NCI-H1417 (cell line): ENCODE measurements at places on chromosomes 1 and 21.

DNA sequence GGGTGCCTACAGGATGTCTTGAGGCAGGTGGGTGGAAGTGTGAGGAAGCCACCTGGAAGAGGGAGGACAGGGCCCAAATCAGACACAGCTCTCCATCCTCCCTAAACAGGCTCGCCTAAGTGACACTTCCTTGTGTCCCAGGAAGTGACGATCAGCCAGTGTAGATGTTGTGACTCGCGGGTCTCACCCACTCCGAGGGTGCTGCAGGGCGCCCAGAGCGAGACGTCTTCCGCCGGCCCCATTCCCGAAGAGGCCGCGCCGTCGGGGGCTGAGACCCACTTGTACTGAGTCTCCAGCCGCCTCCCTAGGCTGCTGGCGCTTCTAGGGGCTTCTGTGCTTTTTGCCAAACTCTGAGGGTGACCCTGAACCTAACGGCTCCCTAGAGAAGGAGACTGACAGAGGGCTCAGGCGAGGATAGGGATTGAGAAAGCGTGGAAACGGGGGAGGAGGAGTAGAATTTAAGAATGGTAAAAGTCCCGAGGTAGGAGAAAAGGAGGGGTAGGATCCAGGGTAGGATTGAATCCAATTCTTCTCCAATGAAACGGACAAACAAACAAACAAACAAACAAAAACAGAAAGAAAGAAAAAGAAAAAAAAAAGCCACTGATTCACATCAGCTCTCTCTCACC, 543 bp upstream of the MARK1 start:
- DNase-seq, result peak; percentile 63

DNA sequence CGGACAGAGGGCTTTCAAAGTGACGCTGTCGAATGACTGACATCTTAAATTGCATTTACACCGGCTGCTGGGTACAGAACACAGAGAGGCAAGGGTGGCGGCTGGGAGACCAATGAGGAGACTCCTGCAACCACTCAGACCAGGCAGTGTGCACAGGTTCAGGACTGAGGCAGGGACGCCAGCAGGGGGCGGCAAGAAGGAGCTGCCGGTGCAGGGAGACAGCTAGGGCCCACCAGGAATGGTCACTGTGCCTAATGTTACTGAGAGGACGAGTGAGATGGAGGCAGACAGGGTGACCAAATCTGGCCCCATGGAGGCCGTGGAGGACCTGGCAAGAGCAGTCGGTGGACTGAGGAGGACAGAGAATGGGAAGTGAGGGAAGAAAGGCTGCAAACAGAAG, 23.5 kb downstream of the GLIS1 start:
- DNase-seq, result no peak

DNA sequence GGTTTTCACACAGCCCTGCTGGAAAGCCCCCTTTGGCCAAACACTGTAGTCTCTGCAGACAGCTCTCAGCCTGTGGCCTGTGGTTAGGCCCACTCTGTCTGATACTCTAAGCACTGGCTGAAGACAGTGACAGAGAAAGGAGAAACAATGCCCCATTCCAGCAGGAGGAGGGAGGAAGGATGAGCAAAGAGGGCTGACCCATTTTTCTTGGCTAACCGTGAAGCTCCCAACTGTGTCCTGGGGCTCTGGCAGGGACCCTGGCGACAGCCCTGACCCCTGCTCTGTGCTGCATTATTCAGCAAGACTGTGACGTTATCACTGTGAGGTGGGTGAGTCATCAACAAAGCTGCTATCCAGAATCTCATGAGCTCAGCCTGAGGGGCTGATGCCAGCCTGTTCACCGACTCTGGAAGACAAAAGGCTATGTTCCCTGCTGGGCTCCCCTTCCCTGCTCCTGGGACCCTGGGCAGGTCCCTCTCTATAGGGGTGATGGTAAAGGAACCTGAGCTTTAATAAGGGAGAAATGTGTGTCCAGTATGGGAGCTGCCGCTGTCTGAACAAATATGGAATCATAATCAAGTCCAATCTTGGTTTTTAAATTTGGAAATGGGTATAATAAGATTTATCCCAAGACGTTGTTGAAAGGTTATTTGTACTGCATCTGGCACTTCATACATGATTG, 107.0 kb downstream of the RHOU start:
- DNase-seq, result no peak

DNA sequence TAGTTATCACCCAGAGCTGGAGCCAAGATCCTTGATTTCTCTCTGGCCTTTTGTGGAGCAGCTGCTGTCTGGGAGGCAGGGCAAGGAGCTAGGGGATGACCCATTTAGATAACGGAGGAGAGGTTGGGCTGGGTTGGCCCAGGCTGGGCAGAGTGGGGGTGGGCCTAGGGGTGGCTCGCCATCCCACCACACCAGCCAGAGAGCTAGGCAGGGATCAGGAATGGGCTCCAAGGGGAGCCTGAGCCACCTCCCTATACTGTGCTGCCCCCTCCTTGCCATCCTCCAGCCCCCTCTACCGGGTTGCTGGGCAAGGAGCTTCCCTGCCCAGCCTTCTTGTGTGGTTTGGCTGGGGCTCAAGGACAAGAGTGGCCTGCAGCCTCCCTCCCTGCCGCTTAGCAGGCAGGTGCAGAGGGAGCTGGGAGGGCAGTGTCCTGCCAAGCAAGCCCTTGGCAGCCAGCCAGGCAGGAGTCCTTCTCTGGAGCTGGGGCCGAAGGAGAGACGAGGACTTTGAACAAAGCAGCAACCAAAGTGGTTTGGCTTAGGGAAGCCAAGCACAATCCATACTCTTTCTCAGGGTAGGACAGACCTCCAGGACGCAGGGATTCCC, 4.1 kb downstream of the NUAK2 start:
- peak; percentile 99 for DNase-seq

GRCh38 chr1:19562847-19563246, 77.5 kb upstream of the CAPZB start:
- DNase-seq, result no peak

- no peak for DNase-seq
These were observed 15.7 kb downstream of the DIP2A start for GRCh38 chr21:46474382-46474781.

- no peak for DNase-seq
These were observed 2.2 kb upstream of the PAPPA2 start for GRCh38 chr1:176460544-176461336.

DNA sequence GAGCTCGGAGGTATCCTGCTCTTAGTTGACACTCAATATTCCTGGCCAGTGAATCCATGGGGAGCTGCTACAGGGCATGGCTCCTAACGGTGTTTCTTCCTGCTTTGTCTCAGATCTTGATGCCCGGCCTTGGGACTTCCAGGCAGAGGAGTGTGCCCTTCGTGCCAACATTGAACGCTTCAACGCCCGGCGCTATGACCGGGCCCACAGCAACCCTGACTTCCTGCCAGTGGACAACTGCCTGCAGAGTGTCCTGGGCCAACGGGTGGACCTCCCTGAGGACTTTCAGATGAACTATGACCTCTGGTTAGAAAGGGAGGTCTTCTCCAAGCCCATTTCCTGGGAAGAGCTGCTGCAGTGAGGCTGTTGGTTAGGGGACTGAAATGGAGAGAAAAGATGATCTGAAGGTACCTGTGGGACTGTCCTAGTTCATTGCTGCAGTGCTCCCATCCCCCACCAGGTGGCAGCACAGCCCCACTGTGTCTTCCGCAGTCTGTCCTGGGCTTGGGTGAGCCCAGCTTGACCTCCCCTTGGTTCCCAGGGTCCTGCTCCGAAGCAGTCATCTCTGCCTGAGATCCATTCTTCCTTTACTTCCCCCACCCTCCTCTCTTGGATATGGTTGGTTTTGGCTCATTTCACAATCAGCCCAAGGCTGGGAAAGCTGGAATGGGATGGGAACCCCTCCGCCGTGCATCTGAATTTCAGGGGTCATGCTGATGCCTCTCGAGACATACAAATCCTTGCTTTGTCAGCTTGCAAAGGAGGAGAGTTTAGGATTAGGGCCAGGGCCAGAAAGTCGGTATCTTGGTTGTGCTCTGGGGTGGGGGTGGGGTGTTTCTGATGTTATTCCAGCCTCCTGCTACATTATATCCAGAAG, 16.7 kb downstream of the ALX3 start:
- DNase-seq, result peak; percentile 65

- no peak for DNase-seq
These were observed 37.2 kb downstream of the LRRC8C start for GRCh38 chr1:89670163-89670562.

DNA sequence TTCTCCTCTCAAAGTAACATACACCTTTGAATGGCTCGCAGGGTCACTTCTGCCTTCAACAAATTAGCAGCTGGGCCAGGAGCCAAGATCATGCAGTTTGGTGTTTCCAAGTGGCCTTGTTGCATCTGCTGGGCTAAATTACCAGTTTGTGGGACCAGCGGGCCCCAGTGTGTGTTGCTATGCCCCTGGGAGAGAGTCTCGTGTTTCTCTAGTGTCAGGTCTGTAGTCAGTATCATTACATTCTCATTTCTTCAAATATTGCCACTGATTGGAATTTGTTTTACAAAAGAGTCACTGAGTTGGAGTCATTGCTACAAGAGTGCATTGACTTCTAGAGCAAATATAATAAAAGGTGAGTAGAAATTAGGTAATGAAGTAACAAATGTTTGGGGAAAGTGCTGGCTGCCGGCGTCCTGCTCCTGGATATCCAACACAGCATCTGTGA, 35.5 kb downstream of the RHOU start:
- peak; percentile 33 for DNase-seq

- no peak for DNase-seq
These were observed 264.0 kb upstream of the CAMK1G start for GRCh38 chr1:209319549-209319948.

DNA sequence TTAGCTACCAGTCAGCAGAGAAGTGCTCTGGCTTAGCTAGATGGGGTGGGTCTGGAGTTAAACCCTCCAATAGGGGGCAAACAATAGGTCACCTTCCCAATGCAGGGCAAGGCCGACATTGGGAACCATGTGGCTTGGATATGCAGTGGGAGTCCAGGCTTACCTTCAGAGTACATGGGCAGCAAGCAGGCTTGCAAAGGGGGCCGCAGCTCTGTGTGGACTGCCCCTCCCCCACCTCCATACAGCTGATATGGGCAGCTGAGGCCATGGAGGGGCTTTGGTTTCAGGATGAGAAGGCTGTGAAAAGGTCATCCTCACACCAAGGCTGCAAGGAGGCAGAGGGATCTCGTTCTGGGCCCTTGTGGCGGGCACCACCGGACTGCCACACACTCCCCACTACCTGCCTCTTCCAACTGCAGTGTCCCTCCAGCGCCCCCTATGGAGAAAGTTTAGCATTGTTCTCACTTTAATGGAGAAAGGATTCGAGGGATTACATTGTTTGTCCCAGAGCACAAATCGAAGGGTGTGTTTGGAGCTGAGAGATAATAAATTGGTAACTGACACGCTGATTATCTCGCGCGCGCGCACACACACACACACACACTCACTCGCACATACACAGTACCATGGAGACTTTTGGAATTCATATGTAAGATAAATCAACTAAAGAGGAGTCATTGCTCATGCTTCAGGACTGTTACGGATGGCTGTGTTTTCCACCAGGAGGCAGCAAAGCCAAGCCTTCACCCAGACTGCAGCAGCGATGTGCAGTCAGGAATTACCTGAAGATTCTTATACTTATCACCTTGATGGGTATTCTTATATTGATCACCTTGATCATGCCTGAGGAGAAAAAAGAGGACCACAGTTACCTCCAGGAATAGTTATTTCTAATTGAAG, 7.0 kb upstream of the SMCP start:
- peak; percentile 2 for DNase-seq

GRCh38 chr1:79517470-79518224, 511.1 kb upstream of the ADGRL4 start:
- no peak for DNase-seq

DNA sequence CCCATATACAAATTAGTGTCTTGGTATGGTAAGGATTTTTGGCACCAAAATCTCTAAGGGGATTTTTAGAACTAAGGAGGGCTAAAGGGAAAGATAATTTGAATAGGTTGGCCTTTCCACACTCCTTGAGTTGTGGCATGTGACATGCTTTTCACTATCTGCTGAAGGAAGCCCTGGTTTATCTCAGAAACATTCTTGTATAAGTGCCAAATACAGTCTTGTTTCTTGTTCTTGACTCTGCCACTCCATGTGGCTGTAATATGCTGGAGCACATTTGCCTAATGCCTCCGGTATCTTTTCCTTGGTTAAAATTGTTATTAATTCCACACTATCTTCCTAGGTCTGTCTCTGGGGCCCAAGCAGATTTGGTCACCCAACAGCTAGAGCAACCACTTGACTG, 457.0 kb downstream of the USP25 start:
- DNase-seq, result no peak

- DNase-seq, result no peak
These were observed 158.1 kb downstream of the ZP4 start for GRCh38 chr1:237732657-237733056.

- no peak for DNase-seq
These were observed 147.8 kb upstream of the MAP1LC3C start for GRCh38 chr1:242146652-242147051.

- DNase-seq, result no peak
These were observed 35.9 kb upstream of the ZFP69B start for GRCh38 chr1:40414331-40414730.

DNA sequence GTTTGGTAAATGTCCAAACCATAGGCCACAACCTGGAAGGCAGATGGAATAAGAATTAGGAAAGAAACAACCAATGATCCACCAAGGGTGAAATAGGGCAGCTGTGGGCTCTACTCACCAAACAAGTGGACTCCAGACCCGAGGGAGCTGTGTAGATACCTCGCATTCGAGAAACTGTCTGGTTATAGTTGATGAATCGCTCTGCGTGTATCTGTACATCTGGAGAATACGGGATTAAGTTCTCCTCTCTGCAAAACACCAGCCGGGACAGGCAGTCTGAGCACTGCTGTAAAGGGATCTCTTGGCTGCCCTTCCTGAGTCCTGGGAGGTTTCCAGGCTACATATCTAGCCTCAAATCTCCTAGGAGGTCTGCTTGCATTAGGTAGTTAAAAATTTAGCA, 9.4 kb upstream of the UBR4 start:
- no peak for DNase-seq

DNA sequence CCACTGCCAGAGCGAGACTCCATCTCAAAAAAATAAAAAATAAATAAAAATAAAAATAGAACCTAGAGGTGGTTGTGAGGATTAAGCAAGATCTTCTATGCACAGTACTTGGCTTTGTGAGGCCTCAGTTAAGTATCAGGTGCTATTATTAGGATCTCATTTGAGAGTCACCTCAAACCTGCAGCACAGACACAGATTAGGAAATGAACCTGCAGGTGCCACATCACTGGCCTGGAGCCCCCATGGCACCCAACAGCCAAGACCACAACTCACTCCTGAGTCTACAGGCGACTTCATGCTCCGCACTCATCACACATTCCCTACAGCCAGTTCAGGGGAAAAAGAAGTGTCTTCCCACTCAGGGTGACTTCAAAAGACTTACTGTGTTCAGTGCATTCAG, 176.8 kb downstream of the SLC45A1 start:
- DNase-seq, result no peak

- no peak for DNase-seq
These were observed 44.4 kb upstream of the CACHD1 start for GRCh38 chr1:64425521-64425920.

DNA sequence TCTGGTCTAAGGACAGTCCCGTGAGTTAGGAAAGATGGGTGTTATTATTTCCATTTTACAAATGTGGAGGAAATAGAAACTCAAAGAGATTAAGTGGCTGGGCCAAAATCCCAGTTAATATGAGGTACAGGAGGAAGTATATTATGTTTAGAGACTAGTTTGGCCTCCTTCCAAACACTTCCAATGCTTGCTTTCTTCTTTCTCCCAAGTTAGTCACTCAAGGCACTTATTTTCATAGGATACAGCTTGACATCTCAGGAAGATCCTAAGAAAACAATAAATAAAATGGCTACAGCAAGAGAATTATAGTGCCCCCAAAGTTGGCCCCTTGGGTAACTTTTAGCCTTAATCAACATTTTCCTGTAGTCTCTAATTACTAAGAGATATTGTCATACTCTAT, 47.5 kb upstream of the IPO9 start:
- no peak for DNase-seq
